Activated T-cell treated with anti-CD3 and anti-CD28 coated beads for 48 hours (primary cell): ENCODE measurements at places on chromosomes 13 and 19.

- no peak for DNase-seq
Measured at GRCh38 chr13:64276232-64276631, 2860.6 kb upstream of the PCDH20 start.

- no peak for DNase-seq
Measured at GRCh38 chr19:52086481-52086880, 9.1 kb downstream of the ZNF841 start.

- no peak for DNase-seq
Measured at GRCh38 chr19:13029893-13030292, 34.6 kb downstream of the NFIX start.

GRCh38 chr19:9913237-9914000 is 22.9 kb downstream of the OLFM2 start:
- no peak for DNase-seq

DNA sequence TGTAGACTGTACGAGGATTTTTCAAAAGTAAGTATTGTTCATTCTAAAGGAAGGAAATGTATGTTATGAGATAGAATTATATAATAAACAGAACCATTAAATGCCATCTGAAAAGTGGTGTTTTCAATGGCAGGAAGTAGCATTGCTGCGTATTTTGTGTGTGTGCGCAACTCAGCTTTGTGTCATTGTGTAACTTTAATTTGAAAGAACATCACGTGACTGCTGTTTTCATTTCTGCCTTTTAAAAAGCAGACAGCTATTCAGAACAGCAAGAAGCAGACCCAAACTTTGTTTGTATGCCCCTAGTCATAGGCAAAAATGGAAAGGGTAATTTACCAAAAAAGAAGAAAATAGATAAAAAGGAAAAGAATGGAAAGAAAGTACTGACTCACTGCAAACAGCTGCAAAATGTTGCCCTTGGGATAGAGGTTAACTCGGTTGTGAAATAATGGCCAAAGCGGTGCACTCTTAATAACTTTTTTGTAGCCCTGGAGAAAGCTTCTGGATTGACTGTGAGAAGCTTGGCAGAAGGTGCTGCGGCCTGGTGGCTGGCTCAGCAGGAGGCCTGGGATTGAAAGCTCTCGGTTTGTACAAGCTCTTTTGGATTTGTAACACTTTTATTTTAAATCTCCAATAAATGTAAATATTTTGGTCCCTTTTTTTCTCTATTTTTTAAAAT is 97.3 kb downstream of the GGACT start:
- no peak for DNase-seq

DNA sequence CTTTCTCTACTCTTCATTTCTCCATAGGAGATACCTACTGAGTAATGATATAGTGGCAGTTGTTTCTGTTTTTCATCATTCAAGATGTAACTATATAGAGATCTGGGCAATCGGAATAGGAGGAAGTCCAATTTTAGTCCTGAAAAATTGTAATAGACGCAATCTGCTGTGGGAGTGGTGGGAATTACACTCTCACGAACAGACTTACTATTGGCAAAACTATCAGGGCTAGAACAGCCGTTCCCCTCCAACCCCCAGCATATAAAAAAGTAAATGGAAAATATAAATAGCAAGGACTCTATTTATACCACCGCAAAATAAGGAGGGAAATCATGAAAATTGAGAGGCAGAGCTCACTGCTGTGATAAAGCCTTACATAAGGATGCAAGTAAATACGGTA is 330.1 kb downstream of the FGF14 start:
- no peak for DNase-seq

GRCh38 chr13:103275081-103275480 is 208.9 kb upstream of the SLC10A2 start:
- no peak for DNase-seq

- DNase-seq = no peak
Measured at GRCh38 chr19:10283301-10284064, 3.3 kb upstream of the ICAM4 start.

GRCh38 chr13:30551189-30551588 is 66.5 kb upstream of the USPL1 start:
- DNase-seq = no peak
